ENCODE measurements at places on chromosomes 6 and 20.
A peak's percentile ranks its signal among the peaks of the same experiment; 100 is the strongest.

DNA sequence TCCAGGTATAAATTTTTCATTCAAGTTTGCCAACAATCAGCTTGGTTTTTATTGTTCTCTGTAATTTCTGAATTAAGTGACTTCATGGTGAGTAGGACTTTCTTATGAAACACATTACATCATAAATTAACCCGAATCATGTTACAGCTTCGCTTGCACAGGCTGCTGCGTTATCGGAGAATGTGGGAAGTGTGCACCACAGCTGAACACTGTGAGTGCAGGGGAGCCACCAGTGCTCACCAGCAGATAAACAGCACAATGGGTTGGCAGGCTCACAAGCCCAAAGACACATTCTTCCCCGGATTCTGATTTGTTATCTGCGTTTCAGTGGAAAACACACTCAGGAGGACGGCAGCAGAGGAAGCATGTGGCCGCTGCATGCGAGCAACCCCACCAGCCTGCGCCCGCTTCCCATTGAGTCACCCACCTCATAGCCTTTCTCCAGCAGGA, 121.1 kb downstream of the GMDS start:
- DNase-seq: no peak

DNA sequence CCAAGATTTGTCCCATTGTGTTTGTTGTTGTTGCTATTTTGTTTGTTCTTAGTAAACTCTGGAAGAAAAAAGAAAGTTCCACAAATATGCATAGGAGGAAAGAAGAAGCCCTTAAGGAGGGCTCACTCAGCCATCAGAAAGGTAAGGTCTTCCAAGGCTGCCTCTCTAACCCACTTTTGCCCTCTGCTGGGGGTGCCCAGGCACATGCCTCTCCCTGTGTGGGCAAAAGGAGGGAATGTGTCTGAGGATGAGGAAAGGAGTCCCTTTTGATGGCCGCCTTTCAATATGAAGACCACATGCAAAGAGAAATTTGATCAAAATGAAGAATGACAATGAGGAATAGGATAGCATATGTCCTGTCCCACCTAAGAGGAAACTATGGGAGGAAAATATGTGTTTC, 248.2 kb upstream of the POU3F2 start:
- DNase-seq: no peak

- no peak for DNase-seq
These were observed 730 bp downstream of the PARD6B start for GRCh38 chr20:50731930-50732690.

GRCh38 chr6:110731898-110732297, 83.4 kb downstream of the CDK19 start:
- no peak for DNase-seq

GRCh38 chr6:99608059-99608885, 1.6 kb downstream of the PRDM13 start:
- no peak for DNase-seq

GRCh38 chr6:70725817-70726415, 58.2 kb downstream of the SMAP1 start:
- DNase-seq: no peak

DNA sequence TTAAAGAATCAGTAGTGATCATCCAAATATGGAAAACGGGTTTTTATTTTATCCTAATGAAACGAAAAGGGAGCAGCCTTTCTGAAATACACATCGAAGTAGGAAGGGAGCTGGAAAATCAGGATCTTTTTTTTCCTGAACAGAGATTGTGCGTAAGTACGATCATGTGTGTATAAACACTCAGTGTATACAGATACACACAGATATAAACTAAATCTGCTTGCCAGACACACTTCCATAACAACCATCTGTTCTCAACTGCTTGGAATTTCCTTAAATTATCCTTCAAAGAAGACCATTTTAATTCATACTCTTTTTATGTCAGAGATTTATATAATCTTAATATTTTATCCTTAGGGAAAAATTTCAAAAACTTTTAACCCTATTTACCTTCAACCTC, 110.7 kb downstream of the CHD6 start:
- no peak for DNase-seq

GRCh38 chr6:82534876-82535275, 171.3 kb downstream of the TPBG start:
- no peak for DNase-seq

- DNase-seq: no peak
These were observed 1.9 kb upstream of the BCAS4 start for GRCh38 chr20:50792708-50793574.

GRCh38 chr6:24966381-24966780, 30.6 kb upstream of the RIPOR2 start:
- DNase-seq: no peak

DNA sequence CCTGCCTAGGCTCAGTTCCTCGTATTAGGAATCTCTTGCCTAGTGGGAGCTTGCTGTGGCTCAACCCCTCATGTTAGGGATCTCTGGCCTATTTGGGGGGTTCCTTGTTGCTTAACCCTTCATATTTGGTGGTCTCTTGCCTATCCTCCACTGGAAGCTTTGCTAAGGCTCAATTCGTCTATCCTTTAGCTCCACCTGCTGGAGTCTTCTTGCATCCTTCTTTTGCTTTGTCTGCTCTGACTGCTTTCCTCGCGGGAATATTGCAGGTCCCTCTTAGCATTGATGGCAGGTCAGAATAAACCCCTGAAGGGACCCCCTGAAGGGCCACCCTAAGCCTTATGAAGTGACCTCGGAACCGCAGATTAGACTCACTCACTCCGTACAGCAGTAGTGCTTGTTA, 203.0 kb upstream of the TBX18 start:
- DNase-seq: no peak

GRCh38 chr6:49462599-49462926, 490 bp downstream of the MMUT start:
- DNase-seq: peak; percentile 40

GRCh38 chr20:11103866-11104265, 430.1 kb upstream of the JAG1 start:
- DNase-seq: no peak
